Stimulated activated CD8-positive, alpha-beta memory T cell treated with anti-CD3 and anti-CD28 coated beads, Interleukin-12 subunit alpha, Interleukin-12 subunit beta, amount 100 ng/mL, for 1 hour (primary cell): ENCODE measurements at places on chromosomes 7 and 10.

GRCh38 chr7:127809261-127809702, 157.3 kb downstream of the SND1 start:
- no peak for DNase-seq

- DNase-seq: no peak
Observed at GRCh38 chr7:67621704-67622103, 625.1 kb downstream of the TYW1 start.

DNA sequence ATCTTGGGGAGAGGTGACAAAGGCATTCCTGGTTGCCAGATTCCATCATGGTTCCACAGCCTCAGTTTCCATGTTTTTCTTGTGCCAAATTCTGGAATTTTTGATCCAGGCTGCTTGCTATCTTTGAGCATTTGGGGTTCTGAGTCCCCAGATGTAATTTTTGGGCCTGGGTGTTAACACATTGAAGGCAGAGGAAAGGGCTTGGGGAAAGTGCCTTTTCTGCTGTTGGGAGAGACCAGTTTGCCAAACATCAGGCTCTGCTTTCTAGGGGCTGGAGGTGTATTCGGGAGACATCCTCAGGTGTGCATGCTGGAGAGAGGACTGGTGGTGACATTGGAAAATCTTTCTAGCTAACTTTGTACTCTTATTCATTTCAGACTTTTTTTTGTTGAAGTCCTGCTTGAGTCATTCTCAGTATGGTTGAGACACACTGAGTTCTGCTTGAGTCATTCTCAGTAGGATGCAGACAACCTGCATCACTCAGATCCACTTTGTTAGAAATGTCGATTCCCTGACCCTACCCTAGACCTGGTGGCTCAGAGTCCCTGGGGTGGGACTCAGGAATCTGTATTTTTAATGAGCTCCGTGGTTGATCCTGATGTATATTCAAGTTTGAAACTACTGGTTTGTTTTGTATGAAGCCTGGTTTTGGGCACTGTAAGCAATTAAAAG, 101.0 kb downstream of the LRMDA start:
- no peak for DNase-seq

DNA sequence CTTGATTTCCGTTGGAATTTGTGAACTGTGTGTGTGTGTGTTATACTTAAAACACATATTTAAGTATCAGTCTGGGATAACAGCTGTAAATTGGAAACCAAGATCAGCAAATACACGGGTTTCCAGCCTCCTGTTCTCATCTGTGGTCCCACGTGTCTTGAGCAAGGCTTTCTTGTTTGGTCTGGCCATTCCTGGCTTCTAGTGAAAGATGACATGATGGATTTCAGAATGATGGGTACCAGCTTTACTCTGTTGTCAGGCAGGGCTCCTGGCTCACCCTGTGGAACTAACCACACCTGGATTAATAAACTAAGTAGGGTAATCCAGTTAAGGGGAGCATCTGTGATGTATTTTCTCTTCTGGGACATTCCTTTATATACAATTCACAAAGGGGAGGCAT, 346.2 kb upstream of the AOAH start:
- no peak for DNase-seq

GRCh38 chr7:142534726-142535122, 214.5 kb upstream of the PRSS1 start:
- no peak for DNase-seq

GRCh38 chr10:91424016-91424415, 13.9 kb downstream of the HECTD2 start:
- DNase-seq: no peak

- no peak for DNase-seq
Observed at GRCh38 chr7:159060440-159060839, 84.2 kb downstream of the VIPR2 start.

DNA sequence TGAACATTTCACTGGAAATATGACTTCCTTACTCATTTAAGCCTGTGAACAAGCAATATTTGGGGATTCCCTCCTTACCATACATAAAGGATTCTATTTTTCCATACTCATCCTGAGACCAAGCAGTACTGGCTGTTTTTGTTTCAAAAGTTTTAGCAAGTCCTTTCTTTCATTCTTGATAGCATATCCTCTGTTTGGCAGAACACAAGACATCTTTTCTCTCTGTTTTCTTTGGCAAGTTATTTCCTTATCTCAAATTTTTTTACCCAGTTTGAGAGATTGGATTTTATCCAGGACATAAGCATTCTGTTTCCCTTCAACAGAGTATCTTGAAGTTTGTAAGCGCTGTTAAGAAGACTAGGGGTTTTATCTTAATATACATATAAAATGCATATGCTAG, 3.0 kb upstream of the WASL start:
- DNase-seq: no peak

- no peak for DNase-seq
Observed at GRCh38 chr10:43390759-43391158, 18.2 kb downstream of the HNRNPF start.

GRCh38 chr7:96838481-96838880, 128.8 kb upstream of the SEM1 start:
- DNase-seq: no peak

GRCh38 chr7:95602421-95602820, 6.1 kb upstream of the PDK4 start:
- DNase-seq: no peak

GRCh38 chr7:45890902-45891461, 2.7 kb downstream of the IGFBP1 start:
- no peak for DNase-seq

DNA sequence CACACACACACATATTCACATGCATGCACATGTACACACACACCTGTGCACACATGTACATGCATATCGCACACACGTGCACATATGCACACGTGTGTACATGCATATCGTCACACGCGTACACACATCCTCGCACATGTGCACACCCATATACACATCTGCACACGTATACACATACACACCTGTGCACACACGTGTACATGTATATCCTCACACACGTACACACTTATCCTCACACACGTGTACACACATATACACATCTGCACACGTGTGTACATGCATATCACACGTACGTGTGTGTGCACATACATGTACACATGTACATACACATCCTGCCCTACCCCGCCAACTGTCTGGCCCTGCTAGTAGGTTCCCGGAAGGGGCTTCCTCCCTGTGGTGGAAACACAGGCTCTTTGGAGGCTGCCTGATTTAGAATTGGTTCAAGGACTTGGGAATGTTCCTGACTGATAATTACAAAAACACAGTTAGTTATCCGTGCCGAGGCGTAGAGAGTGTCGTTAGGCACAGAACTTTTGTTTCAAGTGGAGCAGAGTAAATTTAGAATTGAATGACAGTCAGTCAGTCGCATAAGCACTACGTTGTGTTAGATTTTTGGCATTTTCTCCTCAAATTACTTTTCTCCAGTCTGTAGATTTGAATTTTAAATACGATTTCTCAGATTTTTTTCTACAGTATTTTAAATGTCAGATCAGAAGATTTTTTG, 18.5 kb upstream of the PRKAR1B start:
- DNase-seq: no peak

DNA sequence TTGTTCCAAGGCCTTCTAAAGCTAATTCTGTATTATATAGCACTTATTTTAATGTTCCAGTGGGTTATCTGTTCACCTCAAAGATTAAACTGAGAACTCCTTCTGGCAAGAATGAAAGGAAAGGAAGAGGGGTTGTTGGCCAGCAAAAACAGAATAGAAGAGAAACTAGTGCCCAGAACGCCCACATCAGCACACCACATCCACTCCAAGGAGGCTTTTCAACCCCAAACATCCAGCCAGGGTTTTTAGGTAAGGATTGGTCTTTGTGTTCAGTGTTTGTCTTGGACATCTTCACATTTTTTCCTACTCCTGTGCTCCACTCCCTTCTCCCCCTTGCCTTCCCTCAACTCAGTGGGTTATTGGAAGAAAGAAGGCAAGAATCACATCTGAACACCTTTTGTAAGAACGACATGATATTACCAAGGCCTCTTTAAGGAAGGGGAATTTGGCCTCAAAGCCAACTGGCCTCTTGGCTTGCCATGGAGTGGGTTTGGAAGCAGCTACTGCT, 55.8 kb downstream of the BICC1 start:
- no peak for DNase-seq

DNA sequence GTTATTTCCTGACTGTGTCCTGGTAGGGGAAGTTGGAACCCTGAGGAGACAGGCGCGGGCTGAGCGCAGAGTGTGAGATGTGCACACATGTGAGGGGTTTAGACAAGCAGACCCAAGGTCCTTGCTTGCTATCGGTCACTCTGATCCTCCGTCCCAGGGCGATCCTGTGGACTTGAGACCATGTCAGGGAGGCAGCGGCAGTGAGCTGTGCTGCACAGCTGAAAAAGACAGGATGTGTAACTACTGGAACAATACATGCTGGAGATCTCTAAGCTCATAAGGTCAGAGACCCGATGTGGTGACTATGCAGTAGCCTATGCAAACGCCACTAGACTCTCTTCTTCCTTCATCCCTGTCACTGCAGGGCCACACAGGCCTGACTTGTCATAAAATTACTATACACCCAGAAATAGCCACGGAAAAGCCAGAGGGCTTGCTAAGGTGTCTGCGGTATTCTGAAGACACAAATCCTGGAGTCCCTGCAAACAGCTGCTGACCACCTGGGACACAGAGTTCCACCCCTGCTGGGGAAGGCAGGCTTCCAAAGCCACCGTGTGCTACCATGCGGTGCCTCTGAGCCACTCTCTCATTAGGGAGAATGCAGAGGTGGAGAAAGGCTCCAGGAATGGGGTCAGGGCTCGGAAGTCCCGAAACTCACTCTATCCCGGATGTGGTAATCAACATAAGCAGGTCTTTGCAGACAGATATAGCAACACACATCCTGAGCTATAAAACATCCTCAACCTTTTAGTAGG, 91.1 kb upstream of the DDC start:
- no peak for DNase-seq

- DNase-seq: no peak
Observed at GRCh38 chr7:30556840-30557239, 37.8 kb upstream of the GARS1 start.

DNA sequence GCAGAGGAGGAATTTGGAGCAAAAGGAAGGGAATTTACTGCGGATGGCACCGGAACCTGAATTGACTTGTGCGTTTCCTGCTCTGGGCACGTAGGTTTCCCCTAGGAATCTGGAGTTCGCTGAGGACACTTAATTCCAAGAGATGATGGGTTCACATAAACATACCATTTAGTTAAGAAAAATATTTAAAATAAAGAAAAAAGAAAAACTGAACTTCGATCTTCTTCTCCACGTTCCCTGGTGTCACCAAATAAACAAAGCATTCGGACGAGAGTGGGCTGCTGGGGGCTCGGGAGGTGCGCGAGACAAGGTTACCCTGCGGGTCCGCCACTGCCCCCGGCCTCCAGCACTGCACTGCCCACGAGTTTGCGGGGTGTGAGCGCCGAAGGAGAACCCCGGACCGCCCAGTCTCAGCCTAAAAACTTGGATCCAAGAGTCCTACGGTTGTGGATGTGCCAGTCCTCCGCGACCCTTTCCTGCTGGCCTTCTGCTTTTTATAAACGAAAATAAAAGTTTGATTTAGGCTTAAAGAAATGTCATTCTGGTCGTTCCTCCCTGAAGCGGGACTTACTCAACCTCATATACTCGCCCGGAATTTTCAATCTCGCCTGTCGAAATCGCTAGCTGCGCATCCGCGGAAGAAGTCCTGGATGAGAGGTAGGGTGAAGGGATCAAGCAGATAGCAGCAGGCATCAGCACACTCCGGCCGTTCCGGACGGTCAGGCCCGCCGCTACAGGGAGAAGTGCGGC, 30.3 kb downstream of the SKIDA1 start:
- no peak for DNase-seq

DNA sequence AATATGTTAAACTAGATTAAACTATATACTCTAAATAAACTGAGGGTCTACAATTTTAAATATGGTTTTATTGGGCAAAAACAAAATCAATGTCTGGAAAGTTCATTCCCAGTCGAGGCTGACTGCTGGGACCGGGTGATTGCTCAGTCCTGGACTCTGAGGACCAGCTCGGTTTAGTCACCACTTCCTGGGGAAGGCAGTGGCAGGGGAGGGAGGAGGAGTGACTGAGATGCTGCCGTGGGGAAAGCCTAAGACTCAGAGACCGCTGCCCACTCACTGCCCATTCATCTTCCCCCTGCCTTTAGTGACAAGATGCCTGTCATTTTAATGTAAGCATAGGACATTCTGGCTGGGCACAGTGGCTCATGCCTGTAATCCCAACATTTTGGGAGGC, 29.0 kb downstream of the ATOH7 start:
- no peak for DNase-seq

GRCh38 chr10:4663162-4663992, 162.6 kb upstream of the AKR1E2 start:
- no peak for DNase-seq

DNA sequence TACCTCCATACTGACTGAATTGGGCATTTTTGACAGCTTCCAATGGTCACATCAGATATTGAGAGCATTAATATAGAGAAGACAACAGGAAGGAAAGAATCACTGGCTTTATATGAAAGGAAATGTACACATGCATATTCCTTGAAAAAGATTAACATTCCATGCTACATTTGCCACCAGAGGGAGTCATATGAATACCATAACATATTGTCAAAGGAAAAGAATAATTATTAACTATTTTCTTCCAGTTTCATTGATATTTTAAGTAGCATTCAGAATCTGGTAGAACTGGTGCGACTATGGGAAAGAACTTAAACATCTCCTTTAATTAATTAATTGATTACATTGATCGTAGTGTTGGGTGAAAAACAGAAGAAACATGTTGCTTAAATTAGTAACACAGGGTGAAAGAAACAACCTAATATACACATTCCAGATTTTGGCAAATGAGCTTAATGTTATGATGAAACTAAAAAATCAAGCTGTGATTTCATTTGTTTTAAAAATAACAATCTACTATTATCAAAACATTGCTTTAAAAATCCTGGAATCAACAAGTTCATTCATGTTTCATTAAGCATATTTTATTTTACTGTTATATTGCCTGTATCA, 71.5 kb downstream of the GPR85 start:
- DNase-seq: no peak

DNA sequence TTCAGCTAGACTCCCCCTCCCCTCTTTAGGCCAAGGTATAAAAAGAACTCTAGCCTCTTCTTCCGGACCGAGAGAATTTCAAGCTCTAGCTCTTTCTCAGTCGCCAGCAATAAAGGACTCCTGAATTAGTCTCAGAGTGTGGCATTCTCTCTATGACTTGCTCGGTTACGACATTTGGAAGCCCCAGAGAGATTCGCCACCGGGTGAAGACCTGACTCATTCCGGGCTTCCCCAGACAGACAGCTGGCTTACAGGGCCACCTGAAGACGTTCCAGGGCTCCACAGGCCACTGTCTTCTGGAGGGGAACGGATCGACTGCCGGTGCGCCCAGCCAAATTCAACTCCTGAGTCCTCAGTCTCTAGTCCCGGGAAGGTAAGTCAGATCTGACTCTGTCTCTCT, at the start of gene AKR1B15:
TSS of gene AKR1B15 (plus strand) at position 234 of the 400 bp plus-strand sequence. CDS start 15,510 bp downstream, outside the sequence.
- DNase-seq: no peak

GRCh38 chr10:98509745-98510144, 63.0 kb upstream of the HPS1 start:
- no peak for DNase-seq

DNA sequence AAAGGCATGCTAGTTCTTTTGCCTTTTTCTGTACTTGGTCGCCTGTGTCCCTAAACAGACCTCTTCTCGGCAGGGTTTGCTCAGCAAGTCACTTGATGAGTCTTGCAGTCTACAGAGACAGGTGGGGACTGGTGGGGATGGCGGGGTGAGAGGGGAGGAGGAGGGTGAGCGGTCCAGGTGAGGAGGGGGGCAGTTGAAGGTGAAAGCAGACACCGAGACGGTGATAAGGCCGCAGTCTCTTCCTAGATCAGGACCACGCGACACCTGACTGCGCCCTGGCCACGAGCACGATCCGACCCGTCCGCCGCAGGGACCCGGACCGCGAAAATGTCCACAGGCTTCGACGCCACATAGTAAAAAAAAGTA, 566 bp downstream of the ASNS start:
- DNase-seq: no peak
